ENCODE measurements at places on chromosomes 11 and 22.

DNA sequence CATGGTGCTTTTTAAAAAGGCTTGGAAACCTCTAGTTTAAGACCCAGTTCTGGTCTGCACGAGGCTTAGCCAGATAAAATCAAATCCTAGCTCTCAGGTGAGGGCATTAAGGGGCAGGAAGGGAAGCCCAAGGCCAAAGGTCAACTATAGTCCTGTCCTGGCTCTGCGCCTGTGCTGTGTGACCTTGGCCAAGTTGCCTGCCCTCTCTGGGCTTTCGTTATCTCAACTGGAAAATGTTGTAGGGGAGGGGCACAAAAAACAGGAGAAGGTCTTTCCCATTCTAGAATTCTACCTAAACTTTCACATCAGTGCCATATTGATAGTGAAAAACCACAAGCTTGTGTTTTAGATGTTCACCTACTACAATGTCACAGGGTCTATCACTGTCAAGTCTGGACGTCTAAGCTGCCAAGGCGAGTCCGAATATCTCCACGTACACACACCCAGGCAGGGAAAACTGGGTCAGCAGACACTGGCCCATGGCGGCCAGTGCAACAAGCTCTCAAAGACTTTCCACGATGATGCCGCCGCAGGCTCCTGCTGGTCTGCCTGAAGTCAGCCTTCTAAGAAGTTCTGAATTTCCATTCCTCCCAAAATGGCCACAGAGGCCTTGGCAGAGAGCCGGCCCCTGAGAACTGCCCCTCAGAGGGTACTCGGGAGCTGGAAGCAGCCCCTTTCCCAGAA lies 18.0 kb downstream of the MN1 start:
- no peak for DNase-seq

GRCh38 chr22:48322907-48323306 lies 1504.8 kb downstream of the BRD1 start:
- DNase-seq, result no peak

DNA sequence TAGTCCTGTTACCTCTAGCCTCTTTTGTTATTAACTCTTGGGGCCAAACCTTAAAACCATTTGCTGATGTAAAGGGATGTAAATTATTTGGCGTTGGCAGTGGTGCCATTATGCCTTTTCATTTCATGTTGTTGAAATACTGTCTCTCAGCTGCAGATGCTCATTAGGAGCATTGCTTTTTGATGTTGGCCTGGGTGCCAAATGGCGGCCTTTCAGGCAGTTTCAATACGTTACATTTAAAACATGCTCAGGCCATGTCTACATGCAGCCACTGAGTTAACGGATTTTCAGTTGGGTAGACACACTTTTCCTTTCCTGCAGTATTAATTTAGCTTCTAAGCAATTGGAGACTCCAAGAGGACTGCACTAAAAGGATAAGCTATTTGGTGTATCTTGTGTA lies 5.3 kb downstream of the NCAM1 start:
- DNase-seq, result no peak

DNA sequence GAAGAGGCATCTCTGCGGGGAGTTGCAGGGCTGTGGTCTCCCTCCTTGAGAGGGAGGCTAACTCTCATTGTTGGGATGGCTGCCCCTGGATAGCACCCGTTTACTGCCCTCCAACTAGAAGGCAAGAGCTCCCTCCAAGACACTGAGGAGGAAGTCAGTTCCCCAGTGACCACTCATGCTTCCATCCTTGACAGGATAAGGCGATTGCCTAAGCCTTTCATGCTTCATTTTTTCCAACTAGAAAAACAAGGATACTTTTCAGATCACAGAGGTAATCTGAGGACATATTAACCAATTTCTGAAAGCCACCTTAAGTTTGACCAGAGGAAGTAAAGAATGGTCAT lies 186.6 kb downstream of the MAML2 start:
- no peak for DNase-seq

DNA sequence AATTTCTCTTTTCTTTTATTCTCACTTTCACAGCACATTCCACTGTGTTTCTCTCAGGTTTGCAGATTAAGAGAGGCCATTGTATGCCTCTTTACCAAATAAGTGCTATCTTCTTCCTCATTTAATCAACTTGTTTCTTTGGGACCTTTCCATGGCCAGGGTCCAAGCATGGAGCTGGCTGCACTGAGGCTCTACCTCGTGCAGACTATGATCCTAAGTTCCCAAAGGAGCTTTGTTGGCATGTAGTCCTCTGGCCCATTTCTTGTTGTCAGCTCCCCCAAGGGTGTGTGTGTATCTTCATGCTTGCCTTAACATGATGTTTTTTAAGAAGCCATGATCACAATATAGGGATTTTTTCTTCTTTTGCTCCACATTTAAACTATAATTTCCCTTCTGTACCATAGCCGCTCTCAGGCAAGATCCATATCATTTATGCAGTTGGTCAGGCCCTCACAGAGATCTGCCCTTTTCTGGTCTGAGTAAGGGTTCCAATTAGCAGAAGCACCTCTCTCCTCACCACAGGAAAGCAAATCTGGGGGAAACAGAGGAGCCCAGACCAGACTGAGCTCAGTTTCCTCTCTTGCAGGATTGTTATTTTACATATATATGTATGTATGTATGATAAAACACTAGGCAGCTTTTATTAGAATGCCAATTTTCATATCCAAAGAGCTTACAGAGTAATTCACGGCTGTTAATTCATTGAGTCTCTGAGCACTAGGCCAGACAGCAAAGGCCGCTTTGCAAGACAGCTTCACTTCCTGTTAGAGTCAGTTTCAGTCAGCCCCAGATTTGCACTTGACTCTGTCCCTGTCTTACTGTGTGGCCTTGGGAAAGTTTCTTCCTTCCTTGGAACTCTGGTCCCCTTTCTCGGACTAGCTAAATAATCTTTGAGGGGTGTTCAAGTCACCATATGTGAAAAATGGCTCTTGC lies 34.3 kb downstream of the CYB5R2 start:
- DNase-seq, result no peak

DNA sequence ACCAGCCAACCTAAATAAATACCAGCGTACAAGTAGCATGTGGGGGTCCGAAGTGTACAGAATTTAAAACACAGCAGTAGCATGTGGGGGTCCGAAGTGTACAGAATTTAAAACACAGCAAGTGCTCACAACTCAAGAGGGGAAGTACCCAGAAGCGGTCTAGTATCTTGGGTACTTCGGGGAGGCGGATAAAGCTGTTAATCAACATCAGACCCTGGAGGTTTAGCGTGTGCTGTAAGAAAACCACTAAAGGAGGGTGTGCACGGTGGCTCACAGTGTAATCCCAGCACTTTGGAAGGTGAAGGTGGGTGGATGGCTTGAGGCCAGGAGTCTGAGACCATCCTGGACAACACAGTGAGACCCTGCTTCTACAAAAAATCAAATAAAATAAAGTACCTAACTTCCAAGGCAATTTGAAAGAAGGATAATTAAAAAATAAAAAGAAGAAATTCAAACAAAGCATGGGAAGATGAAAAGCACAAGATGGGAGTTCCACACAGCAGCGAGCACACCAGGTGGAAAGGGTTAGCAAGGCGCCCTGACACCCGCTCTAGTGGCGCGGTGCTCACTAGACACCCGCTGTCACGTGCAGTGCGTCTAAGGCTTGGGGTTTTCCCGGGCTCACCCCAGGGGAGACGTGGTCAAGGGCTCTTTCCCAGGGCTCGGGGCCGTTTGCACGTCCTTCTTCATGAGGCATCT lies 35.0 kb upstream of the MOB2 start:
- DNase-seq, result no peak

- DNase-seq, result no peak
These were observed 19.6 kb downstream of the CABP7 start for GRCh38 chr22:29739346-29739875.

GRCh38 chr11:94834911-94835593 lies 66.9 kb downstream of the AMOTL1 start:
- DNase-seq, result no peak

DNA sequence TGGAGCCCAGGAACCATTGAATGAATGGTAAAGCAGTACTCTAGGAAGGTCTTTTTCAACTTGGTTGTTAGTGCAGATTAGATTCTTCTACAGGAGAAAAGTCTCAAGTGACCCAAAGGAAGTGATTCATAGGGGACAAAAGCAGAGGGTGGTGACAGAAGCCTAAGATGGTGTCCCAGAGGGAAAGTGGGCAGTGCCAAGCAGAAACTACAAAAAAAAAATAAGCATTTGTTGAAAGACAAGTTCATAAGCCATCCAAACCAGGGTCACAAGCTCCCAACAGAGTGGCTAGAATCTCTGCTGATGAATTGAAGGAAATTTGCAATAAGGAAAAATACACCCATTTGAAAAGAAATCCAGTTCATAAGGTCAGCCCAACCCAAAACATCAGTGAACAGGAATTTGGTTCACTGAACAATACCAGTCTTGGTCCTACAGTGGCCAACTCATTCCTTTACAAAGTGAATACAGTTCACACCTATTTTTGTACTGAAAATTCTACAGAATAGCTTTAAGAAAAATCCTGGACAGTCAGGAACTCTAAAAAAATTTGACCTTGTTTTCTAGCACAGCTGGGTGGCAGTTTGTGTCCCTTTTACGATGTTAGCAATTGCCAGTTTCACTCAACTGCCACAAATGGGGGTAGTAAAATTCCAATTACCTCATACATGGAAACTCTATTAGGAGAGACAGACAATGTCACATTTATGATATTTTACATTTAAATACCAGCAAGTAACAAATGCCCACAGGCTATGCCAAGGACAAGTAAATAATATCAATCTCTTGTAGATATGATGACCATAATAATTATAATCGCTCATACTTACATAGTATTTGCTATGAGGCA lies 21.6 kb upstream of the NUP160 start:
- no peak for DNase-seq
